ENCODE measurements at places on chromosomes 7 and 10.

GRCh38 chr10:129949891-129950291 is 14.2 kb downstream of the EBF3 start:
- DNase-seq: no peak

- no peak for DNase-seq
These were observed 154.2 kb downstream of the EBF3 start for GRCh38 chr10:129809841-129810240.

- DNase-seq: no peak
These were observed 1443.0 kb upstream of the LRRTM3 start for GRCh38 chr10:65482848-65483247.

- no peak for DNase-seq
These were observed 175.0 kb downstream of the RNLS start for GRCh38 chr10:88408096-88408495.

GRCh38 chr7:151235091-151235787 is 3.0 kb downstream of the CHPF2 start:
- DNase-seq: no peak

GRCh38 chr7:6306471-6306870 is 34.0 kb upstream of the CYTH3 start:
- DNase-seq: no peak

- DNase-seq: no peak
These were observed 11.5 kb upstream of the SH2D4B start for GRCh38 chr10:80526218-80526617.

GRCh38 chr10:92729886-92730285 is 40.1 kb downstream of the HHEX start:
- no peak for DNase-seq

GRCh38 chr7:94367949-94368348 is 26.7 kb upstream of the COL1A2 start:
- DNase-seq: no peak

DNA sequence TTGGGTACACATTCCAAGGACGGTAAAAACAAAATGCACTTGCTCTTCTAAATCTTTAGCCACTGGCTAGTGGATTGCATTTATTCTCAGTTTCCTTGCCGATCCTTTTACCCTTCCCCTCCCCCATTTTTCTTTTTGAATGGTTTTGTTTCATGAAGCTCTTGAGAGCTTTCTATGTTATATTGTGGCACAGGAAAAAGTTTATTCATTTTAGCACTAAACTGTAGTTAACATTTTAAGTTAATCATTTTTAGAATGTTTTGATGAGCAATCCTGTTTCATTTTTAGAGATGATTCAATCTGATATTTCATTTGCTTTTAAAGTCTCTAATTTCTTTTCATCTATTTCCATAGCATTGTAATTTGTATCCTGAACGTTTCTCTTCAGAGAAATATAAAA is 24.0 kb downstream of the ZEB1 start:
- no peak for DNase-seq

- DNase-seq: peak; percentile 56
These were observed 563.6 kb upstream of the SEMA3D start for GRCh38 chr7:85750454-85750949.

GRCh38 chr7:47231032-47231431 is 350.9 kb downstream of the TNS3 start:
- no peak for DNase-seq

DNA sequence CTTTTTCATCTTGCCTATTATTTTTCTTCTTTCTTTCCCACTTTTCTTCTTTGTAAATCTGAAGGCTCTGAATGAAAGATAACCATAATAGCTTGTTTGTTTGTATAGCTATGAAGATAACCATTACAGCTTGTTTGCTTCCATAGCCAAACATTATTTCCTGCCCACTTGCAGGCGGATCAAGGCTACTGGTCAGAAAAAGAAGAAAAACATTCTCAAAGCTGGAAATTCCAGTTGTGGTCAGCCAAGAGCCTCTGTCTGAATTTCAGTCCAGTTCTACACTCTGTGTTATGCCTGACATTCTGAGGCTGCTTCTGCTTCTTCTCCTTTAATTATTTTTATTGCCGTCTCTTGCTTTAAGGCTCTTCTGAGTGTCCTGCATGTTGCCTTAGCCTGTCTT is 48.9 kb downstream of the TMEM178B start:
- no peak for DNase-seq

- no peak for DNase-seq
These were observed 965.7 kb downstream of the REEP3 start for GRCh38 chr10:64486901-64487300.
